ENCODE measurements at places on chromosomes 12 and 14.

DNA sequence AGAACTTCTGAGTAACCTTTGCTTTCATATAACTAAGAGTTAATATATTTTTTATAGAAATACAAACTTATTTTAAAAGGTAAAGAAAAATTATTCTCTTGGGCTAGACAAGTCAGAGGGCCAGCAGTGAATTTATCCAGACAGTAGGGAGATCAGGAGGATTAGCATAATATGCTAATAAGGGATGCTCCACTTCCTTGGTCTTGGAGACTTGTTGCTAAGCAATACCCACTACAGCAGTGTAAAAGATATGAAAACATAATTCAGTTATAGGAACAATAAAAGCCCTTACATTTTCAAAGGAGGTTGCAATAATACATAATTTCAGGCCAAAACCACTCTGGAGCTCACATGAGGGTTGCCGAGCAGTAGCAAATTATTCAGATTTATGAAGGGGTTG is 615.6 kb downstream of the KCNH5 start:
- DNase-seq: no peak

DNA sequence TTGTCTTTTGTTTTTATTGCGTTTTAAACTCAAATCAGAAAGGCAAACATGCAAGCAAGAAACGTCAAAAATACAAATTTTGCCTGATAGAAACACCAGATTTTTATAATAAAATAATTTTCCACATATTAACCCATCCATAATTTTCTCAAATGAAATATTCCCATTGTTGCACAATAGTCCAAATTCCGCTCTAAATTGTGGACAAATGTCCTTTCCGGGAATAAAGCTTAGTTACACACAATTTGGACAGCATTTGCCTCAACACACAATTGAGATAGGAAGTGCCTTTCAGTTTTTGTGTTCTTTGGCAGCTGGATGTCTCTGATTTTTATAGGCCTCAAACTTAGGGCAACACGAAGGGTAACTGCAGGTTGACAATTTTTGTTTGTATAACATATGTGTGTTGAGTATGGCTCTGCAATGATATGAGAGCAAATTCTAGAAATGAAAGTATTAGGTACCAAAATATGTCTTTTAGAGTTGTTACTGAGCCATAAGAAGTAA is 105.8 kb downstream of the DIO2 start:
- no peak for DNase-seq

GRCh38 chr12:129550353-129550752 is 353.5 kb downstream of the TMEM132D start:
- no peak for DNase-seq

DNA sequence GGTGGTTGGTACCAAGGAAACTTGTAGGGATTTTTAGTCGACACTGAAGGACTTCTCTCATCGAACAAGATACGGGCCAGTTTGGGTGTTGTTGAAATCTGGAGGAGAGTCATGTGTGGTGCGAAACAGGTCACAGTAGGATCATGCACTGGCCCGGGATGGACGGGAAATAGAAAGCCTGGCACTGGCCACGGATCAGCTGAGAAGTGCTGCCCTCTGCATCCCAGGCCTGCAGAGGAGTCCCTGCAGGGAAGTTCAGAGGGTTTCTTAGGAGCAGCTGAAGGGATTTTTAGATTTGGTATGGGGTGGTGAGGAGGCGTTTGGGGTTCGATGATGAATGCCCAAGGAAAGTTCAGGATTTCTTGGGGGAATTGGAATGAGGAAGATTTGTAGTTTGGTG is 63.1 kb downstream of the TSPAN9 start:
- DNase-seq: no peak

GRCh38 chr12:133203344-133204263 is 22.3 kb downstream of the ZNF268 start:
- no peak for DNase-seq

DNA sequence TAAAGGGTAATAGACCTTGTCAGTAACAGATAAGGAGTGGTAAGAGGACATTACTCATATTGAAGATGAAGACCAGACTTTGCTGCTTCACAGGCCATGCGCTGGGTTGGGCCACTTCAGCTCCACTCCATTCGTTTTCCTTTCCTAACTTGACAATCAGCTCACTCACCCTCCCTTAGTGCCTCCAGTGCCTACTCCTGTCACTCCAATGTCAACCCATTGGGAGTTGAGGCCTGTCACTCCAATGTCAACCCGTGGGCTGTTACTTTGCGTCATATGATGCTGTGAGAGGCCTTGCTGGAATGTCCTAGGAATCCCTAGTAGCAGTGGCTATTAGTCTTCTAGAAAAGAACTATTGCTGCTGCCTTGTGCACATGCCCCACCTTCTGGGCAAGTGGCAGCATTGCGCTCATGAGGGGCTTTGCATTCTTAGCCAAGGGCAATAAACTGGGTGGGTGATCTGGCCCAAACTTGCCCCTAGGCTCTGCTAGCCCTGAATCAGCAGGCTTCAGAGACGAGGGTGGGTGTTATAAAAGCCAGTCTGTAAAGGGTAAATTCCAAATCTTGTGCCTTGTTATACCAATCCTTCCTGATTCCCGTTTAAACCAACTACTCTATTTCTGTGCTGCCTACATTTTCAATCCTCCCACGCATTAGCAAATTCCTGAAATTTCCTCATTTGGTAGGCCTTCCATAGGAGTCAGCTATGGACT is 36.1 kb downstream of the BAZ2A start:
- DNase-seq: peak; percentile 77

- no peak for DNase-seq
These were observed 127.3 kb upstream of the FLRT2 start for GRCh38 chr14:85402569-85403162.

DNA sequence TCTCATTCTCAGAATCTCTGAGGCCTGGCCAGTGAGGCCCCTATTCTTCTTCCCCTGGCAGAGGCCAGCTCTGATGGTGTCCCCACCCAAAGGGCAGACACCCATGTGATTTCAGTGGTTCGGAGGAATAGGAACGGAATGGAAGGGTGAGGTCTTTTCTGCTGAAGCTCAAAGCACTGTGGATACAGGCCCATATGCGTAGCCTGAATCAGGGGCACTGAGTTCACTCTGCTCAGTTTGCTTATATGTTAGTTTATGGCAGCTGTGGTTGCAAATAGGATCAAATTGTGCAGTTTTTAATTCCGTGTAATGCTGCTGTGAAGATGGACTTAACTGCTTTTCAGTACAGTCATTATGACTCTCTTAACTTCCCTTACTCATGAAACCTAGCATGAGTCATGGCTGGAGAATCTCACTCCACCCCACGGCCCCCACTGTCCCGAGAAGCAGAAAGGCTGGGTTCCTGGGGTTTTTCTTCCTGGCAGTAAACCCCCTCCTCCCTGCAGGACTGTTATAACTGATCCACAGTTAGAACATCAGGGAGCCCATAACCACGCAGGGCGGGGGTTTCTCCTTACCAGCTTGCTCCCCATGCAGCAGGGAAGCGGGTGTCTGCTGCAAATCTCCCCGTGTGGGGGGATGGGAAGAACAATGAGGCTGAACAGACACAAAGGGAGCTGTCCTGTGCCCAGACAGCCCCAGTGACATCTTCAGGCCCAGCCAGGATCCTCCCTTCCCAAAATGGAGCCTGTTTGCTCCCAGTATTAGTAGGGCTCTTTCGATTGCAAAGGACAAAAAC is 122.7 kb downstream of the SLC38A6 start:
- no peak for DNase-seq

Data from activated CD8-positive, alpha-beta T cell treated with anti-CD3 and anti-CD28 coated beads, Interleukin-2, amount 10 ng/mL, durations not matched to agents 7 days and 5 days (primary cell).